Effector memory CD8-positive, alpha-beta T cell (primary cell): ENCODE measurements at places on chromosomes 16 and 17.

DNA sequence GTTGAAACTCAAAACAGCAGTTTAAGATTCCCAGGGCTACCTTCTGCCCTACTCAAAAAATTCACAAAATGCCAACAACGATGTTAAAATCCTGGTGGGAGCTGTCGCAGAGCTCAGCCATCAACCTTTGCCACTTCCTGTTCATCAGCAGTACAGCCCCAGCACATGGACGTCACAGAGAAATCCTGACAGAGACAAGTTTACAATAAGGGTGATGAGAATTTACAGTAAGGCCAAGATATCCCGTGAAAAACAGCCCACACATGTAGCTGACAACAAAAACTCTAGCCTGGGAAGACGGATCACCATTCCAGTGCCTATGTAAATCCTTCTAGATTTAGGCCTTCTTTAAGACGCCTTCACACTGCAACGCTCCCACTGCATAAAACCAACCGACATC is 18.8 kb downstream of the USP22 start:
- peak overlapping the region; percentile 62 for H3K27ac ChIP-seq
- H3K4me1 ChIP-seq: peaks cover 36% of the 10 kb centered on the region
- no peak for DNase-seq
- H3K27me3 ChIP-seq: no peaks in the 10 kb centered on the region

DNA sequence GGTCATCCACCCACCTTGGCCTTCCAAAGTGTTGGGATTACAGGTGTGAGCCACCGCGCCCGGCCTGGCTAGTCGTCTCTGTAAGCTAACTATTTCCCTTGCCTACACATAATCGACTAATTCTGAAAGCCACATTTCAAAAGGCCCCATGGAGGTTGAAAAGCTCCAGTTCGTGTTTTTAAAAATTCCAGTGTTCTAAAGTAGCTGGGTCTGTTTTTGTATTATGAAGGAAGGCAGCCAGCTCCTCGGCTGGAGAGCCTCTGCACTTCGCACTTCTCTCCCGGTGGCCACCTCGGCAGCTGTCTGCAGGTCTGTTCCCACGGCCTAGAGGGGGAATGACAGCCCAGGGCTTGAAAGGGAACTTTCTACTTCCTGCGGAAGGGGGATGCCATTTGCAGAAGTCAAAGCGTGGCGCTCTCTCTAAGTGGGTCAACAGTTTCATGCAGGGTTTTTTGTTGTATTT is 16.9 kb downstream of the HASPIN start:
- H3K4me1 ChIP-seq: peaks cover 34% of the 10 kb centered on the region
- H3K27me3 ChIP-seq: no peaks in the 10 kb centered on the region
- H3K4me3 ChIP-seq: peak overlapping the region; percentile 53
- H3K36me3 ChIP-seq: peaks cover 8% of the 10 kb centered on the region
- H3K27ac ChIP-seq: peak overlapping the region; percentile 84

DNA sequence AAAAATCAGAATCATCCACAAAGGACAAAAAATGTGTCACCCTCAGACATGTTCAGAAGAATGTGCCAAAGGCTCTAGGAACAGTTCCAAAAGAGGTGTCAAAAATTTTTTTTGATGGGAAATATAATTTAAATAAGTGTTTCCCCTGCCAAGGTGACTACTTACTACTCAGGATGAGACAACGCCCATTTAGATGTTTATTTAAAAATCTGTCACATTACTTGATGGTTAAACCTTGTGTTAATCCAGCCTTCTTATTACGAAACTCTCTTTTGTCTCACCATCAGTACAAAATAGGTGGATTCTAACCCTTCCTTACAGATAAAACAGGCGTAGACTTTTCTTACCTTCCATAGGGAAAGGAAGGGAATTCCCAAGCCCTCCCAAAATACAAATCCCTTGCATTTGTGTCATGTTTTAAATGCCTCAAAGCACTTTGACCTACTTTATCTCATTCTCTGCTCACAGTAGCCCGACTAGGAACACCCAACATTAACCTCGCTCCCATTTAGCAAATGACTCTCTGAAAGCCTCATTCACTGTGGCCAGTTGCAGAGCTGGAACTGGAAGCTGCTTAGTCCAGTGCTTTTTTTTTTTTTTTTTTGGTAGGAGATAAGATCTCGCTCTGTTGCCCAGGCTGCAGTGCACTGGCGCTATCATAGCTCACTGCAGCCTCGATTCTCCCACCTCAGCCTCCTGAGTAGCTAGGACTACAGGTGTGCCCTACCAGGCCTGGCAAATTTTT is 5.8 kb upstream of the GNA13 start:
- DNase-seq: no peak
- no peaks in the 10 kb centered on the region for H3K27me3 ChIP-seq
- peaks cover 10% of the 10 kb centered on the region for H3K36me3 ChIP-seq
- H3K27ac ChIP-seq: peak overlapping the region; percentile 70

DNA sequence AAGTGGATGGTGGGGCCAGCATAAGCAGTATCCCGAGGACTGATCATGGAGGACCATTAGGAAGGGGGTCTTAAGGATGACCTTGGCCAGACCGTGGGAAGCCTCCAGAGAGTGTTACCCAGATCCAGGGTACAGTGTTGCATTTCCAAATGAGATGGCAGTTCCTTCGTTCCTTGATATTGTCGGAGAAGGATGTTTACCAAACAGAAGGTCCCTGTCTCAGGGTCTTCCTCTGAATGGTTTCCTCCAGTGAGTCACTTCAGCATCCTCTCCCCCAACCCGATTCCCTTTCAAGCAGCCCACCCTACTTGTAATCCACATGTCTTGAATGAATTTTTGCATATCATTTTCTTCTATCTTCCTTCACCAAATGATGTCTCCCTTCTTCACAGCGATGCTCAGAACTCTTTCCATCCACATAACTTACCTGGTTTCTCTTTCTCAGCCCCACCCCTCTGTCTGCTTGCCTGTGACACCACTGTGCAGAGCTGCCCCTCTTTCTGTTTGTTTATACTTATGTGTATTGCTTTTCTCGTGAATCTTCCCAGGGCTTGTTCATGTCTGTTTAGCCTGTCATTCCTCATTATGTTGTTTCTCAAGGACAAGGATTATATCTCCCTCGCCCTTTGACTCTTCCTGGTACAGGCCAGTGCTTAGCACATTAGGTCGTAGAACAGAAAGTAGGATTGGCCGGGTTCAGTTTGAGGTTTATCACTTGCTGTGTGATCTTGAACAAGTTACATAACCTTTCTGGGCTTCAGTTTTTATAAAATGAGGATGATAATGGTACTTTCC is 5.7 kb downstream of the GOSR2 start:
- no peak for DNase-seq
- H3K4me1 ChIP-seq: peaks cover 37% of the 10 kb centered on the region
- no peaks in the 10 kb centered on the region for H3K27me3 ChIP-seq
- no peak overlapping the region for H3K4me3 ChIP-seq

DNA sequence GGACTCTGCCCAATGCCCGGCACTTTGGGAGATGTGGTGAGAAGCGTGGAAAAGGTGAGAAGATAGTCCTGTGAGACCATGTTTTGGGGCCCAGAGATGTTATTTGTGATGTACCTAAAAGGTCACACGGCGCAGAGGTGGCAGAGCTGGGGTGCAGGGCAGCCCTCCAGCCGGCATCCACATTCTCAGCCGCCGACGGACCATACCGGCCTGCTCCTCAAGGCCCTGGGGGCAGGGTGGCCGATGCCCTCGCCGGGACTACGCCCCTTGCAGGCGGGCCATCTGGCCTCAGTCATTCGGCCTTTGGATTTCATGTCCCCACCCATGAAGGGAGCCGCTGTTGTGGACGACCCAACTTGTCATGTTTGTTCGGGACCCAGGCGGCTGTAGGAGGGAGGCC is 131.4 kb upstream of the GSE1 start:
- no peaks in the 10 kb centered on the region for H3K36me3 ChIP-seq
- peaks cover 9% of the 10 kb centered on the region for H3K27me3 ChIP-seq
- H3K27ac ChIP-seq: no peak overlapping the region

DNA sequence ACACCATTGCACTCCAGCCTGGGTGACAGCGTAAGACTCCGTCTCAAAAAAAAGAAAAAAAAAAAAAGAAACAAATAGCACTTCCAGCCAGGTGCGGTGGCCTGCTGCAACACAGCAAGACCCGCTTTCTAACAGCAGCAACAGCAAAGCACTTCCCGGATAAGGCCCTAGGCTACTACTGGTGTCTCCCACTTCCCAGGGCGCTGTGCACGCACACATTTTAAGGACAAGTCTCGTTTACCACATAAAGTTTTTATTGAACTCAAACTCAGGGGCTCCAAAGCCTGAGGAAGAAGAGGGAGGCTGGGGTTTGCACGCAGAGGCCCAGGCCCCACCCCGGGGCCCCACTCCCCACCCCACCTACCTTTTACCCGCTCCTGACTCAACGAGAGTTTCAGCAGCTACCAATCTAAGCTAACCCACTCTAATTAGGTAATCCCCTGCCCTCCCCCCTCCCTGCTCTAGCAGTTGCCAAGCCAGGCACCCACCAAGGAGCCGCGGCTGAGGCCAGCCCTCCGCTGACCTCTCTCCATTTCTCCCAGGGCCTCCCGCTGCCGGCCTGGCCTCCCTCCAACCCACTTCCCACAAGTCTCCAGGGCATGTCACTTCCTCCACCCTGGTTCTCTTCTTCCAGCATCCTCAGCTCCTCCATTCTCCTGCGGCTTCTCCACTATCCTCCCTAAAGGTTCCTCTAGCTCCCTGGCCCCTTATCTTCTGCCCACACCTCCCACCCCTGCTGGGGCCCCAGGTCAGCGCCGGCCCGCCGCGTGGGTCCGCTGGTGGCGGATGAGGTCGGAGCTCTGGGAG is 2.4 kb downstream of the ZNF768 start:
- H3K36me3 ChIP-seq: peaks cover 51% of the 10 kb centered on the region
- peaks cover 20% of the 10 kb centered on the region for H3K4me1 ChIP-seq
- no peak for DNase-seq
- H3K27ac ChIP-seq: no peak overlapping the region

GRCh38 chr16:23145186-23145585 is 4.1 kb downstream of the USP31 start:
- no peak overlapping the region for H3K4me3 ChIP-seq
- H3K27ac ChIP-seq: no peak overlapping the region
- no peaks in the 10 kb centered on the region for H3K27me3 ChIP-seq

GRCh38 chr16:72837846-72838585 is 209.9 kb downstream of the ZFHX3 start:
- no peaks in the 10 kb centered on the region for H3K27me3 ChIP-seq
- no peak for DNase-seq
- no peaks in the 10 kb centered on the region for H3K36me3 ChIP-seq
- no peak overlapping the region for H3K4me3 ChIP-seq
- no peaks in the 10 kb centered on the region for H3K4me1 ChIP-seq

DNA sequence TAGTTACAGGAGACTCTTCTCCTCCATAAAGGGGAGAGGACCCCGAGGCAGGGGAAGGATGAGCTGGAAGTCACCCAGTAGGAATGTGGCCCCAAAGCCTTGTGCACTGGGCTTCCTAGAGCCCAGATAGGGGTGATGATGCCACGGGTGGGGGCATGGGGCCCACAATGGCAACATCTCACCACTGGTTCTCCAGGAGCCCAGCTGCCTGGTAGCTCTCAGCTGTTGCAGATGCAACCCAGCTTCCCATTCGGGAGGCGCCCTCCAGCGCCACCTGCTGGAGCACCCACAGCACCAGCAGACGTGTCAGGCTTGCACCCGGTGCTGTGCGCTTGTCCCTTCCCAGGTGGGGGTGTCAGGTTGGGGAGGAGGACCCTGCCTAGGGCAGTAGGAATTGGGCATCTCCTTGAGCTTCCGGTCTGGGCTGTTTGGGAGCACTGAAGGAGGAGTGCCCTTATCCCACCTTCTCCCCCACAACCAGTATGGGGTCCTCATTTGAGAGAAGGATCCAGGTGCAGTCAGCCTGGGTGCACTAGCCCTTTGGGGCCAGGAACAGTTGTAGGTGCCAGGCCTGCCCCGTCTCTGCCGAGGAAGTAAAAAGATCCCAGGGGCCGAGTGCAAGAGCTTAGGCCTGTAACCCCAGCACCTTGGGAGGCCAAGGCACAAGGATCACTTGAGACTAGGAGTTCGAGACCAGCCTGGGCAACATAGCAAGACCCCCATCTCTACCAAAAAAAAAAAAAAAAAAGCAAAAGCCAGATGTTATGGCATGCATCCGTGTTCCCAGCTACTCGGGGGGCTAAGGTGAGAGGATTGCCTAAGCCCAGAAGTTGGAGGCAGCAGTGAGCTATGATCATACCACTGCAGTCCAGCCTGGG is 14.4 kb downstream of the CDIPT start:
- H3K27ac ChIP-seq: peak overlapping the region; percentile 78
- H3K4me1 ChIP-seq: peaks cover 6% of the 10 kb centered on the region
- H3K36me3 ChIP-seq: peaks cover 39% of the 10 kb centered on the region
- no peak overlapping the region for H3K4me3 ChIP-seq
- H3K27me3 ChIP-seq: no peaks in the 10 kb centered on the region

DNA sequence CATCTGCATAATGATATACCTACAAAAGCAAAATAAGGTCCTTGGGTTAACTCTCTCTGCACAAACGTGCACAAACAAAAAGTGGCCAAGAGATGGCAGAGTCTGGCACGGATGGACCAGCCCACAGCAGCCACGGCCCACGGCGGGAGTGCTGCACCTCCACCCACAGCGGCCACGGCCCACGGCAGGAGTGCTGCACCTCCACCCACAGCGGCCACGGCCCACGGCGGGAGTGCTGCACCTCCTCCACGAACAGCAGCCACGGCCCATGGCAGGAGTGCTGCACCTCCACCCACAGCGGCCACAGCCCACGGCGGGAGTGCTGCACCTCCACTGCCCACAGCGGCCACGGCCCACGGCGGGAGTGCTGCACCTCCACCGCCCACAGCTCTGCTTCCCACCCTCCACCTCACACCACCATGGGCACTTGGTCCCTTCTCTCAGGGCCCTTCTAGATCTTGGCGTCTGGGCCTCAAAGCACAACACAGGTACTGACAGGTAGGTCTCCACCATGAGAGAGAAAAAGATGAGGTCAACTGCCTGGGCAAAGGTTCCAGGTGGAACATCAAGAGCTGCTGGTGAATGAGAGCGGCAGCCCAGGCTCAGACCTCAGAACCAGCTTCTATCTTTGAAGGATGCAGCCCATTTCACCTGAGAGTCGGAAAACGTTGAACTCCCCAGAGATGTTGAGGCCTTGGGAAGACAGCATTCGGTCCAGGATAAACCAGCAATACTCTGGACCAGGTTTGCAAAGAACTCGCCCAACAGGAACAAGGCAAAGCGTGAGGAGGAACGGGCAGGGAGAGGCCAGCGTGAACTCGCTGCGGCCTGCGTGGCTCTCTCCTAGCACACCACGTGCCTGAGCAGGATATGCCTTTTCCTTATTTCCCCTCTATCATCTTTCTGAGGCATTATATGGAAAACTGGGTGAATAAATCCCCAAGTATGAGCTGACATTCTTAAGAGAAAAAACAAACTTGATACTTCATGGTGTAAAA is 124.5 kb downstream of the ZNF778 start:
- peak overlapping the region; percentile 29 for H3K27ac ChIP-seq
- H3K27me3 ChIP-seq: no peaks in the 10 kb centered on the region
- H3K4me3 ChIP-seq: peak overlapping the region; percentile 46
- H3K36me3 ChIP-seq: peaks cover 44% of the 10 kb centered on the region
- DNase-seq: no peak
- peaks cover 62% of the 10 kb centered on the region for H3K4me1 ChIP-seq

- H3K36me3 ChIP-seq: peaks cover 24% of the 10 kb centered on the region
- H3K4me1 ChIP-seq: peaks cover 26% of the 10 kb centered on the region
- no peak for DNase-seq
- no peaks in the 10 kb centered on the region for H3K27me3 ChIP-seq
- H3K27ac ChIP-seq: no peak overlapping the region
- no peak overlapping the region for H3K4me3 ChIP-seq
These were observed 47.9 kb downstream of the CACNG1 start for GRCh38 chr17:67092291-67092690.

- no peak overlapping the region for H3K4me3 ChIP-seq
- DNase-seq: no peak
- no peaks in the 10 kb centered on the region for H3K4me1 ChIP-seq
These were observed 21.1 kb downstream of the KCTD19 start for GRCh38 chr16:67305216-67306071.
